A549 treated with CORT108297 at 1 μM for 4 hours (cell line): ENCODE measurements at places on chromosomes 7 and 10. TPM values are rescaled to one million over a fixed set of nuclear protein-coding genes. Genes with fewer than 3 reads are reported as not detected.

The KIF11 gene
- total RNA-seq = 30.5 to 45.5 TPM (median 34.8 TPM) in 5 replicates

The PLXDC2 gene
- total RNA-seq = 0.02 TPM in 3 of 5 replicates, not detected in the others

The FGL2 gene
- total RNA-seq = not detected in 5 replicates

The IPMK gene
- 2.1 to 3.2 TPM (median 2.7 TPM) in 5 replicates for total RNA-seq

The RNF32 gene
- total RNA-seq = 0.93 to 2.0 TPM (median 1.6 TPM) in 5 replicates

The CPA2 gene
- total RNA-seq = 0.09 to 0.13 TPM in 2 of 5 replicates, not detected in the others

The HOGA1 gene
- 0.76 to 1.8 TPM (median 1.1 TPM) in 5 replicates for total RNA-seq

The HDAC9 gene
- total RNA-seq = 0.13 to 0.25 TPM (median 0.18 TPM) in 5 replicates

The CCL24 gene
- not detected in 5 replicates for total RNA-seq

The AMPH gene
- 0.05 to 0.09 TPM (median 0.07 TPM) in 5 replicates for total RNA-seq

The LDB3 gene
- 0.03 to 0.06 TPM (median 0.04 TPM) in 4 of 5 replicates, not detected in the other for total RNA-seq

The ZNF487 gene
- 5.3 to 6.8 TPM (median 6.5 TPM) in 5 replicates for total RNA-seq

The ACSM6 gene
- total RNA-seq = not detected in 5 replicates

The FAM25A gene
- total RNA-seq = 0.56 TPM in 1 of 5 replicates, not detected in the others

The AKR1D1 gene
- not detected in 5 replicates for total RNA-seq

The AIFM2 gene
- 28.8 to 38.2 TPM (median 37.4 TPM) in 5 replicates for total RNA-seq

The GHRHR gene
- not detected in 5 replicates for total RNA-seq

The FAM180A gene
- 0.07 to 0.08 TPM in 2 of 5 replicates, not detected in the others for total RNA-seq

The GPNMB gene
- total RNA-seq = 1.7 to 2.7 TPM (median 2.5 TPM) in 5 replicates
